Glomerular endothelial cell (primary cell): ENCODE measurements at places on chromosomes 7 and 10. TPM values are rescaled to one million over a fixed set of nuclear protein-coding genes. Genes with fewer than 3 reads are reported as not detected.

Gene GJC3
- 0.99 TPM in 1 of 2 replicates, not detected in the other for total RNA-seq

Gene SPDYE16
- 0.24 TPM in 1 of 2 replicates, not detected in the other for total RNA-seq

Gene RTKN2
- 0.29 TPM in 2 replicates for total RNA-seq

Gene ADIRF
- 17.5 and 40.6 TPM in 2 replicates for total RNA-seq

Gene DOCK4
- total RNA-seq, result 112 and 150 TPM in 2 replicates

Gene UCN3
- total RNA-seq, result not detected in 2 replicates

Gene SLC16A9
- 1.5 and 4.6 TPM in 2 replicates for total RNA-seq

Gene IFIT1B
- not detected in 2 replicates for total RNA-seq

Gene PAX4
- total RNA-seq, result not detected in 2 replicates

Gene SLC29A4
- 3.8 and 6.2 TPM in 2 replicates for total RNA-seq

Gene ADAM8
- 1.5 and 3.1 TPM in 2 replicates for total RNA-seq

Gene ARHGAP12
- total RNA-seq, result 20.1 and 24.7 TPM in 2 replicates

Gene DGKI
- total RNA-seq, result 1.4 and 6.2 TPM in 2 replicates

Gene STX1A
- total RNA-seq, result 19.5 and 22.0 TPM in 2 replicates

Gene DBNL
- total RNA-seq, result 140 and 182 TPM in 2 replicates

Gene FKBP6
- not detected in 2 replicates for total RNA-seq

Gene PTPN20
- total RNA-seq, result 0.12 and 0.39 TPM in 2 replicates

Gene GTF2IRD2
- total RNA-seq, result 1.8 and 3.9 TPM in 2 replicates

Gene NRBF2
- 19.7 and 24.9 TPM in 2 replicates for total RNA-seq

Gene NYAP1
- total RNA-seq, result 2.5 and 3.6 TPM in 2 replicates

Gene DLX6
- not detected in 2 replicates for total RNA-seq

Gene SRGN
- total RNA-seq, result 380 and 694 TPM in 2 replicates

Gene HHEX
- total RNA-seq, result 46.6 and 76.5 TPM in 2 replicates

Gene BRAF
- total RNA-seq, result 14.4 and 25.4 TPM in 2 replicates

Gene LIPJ
- total RNA-seq, result not detected in 2 replicates

Gene TMEM270
- total RNA-seq, result not detected in 2 replicates

Gene PGAM1
- 414 and 482 TPM in 2 replicates for total RNA-seq

Gene PRKAR2B
- 24.2 and 28.7 TPM in 2 replicates for total RNA-seq

Gene SPDYE18
- 0.35 TPM in 1 of 2 replicates, not detected in the other for total RNA-seq

Gene ZSCAN21
- 7.8 and 8.8 TPM in 2 replicates for total RNA-seq

Gene MPP7
- 0.34 and 0.35 TPM in 2 replicates for total RNA-seq

Gene CLCN1
- total RNA-seq, result not detected in 2 replicates

Gene FERD3L
- not detected in 2 replicates for total RNA-seq

Gene TET1
- 2.1 and 2.4 TPM in 2 replicates for total RNA-seq

Gene FZD8
- total RNA-seq, result 29.1 and 42.3 TPM in 2 replicates

Gene COBL
- not detected in 2 replicates for total RNA-seq

Gene DENND2A
- total RNA-seq, result 0.58 and 5.3 TPM in 2 replicates

Gene AKR1D1
- total RNA-seq, result not detected in 2 replicates

Gene CYP2C19
- total RNA-seq, result not detected in 2 replicates

Gene LRIT2
- total RNA-seq, result not detected in 2 replicates

Gene PKD2L1
- not detected in 2 replicates for total RNA-seq

Gene ZNF789
- total RNA-seq, result 4.7 and 11.4 TPM in 2 replicates

Gene ZNF722
- not detected in 2 replicates for total RNA-seq

Gene SMKR1
- total RNA-seq, result 2.0 TPM in 1 of 2 replicates, not detected in the other

Gene FBXO24
- not detected in 2 replicates for total RNA-seq

Gene ADRA2A
- total RNA-seq, result 0.48 and 2.0 TPM in 2 replicates

Gene HOGA1
- total RNA-seq, result 0.12 and 0.15 TPM in 2 replicates

Gene DUSP5
- total RNA-seq, result 27.6 and 28.8 TPM in 2 replicates

Gene EVX1
- total RNA-seq, result not detected in 2 replicates

Gene TRIM4
- 20.3 and 26.7 TPM in 2 replicates for total RNA-seq

Gene SEMA3D
- total RNA-seq, result 0.68 and 1.5 TPM in 2 replicates

Gene OR9A2
- 0.18 TPM in 1 of 2 replicates, not detected in the other for total RNA-seq

Gene AEBP1
- total RNA-seq, result 12.1 and 40.8 TPM in 2 replicates

Gene MET
- 24.2 and 24.4 TPM in 2 replicates for total RNA-seq
